ENCODE measurements at places on chromosomes 3 and 15.

- no peak for DNase-seq
Measured at GRCh38 chr15:63069616-63070090, 27.1 kb downstream of the TPM1 start.

DNA sequence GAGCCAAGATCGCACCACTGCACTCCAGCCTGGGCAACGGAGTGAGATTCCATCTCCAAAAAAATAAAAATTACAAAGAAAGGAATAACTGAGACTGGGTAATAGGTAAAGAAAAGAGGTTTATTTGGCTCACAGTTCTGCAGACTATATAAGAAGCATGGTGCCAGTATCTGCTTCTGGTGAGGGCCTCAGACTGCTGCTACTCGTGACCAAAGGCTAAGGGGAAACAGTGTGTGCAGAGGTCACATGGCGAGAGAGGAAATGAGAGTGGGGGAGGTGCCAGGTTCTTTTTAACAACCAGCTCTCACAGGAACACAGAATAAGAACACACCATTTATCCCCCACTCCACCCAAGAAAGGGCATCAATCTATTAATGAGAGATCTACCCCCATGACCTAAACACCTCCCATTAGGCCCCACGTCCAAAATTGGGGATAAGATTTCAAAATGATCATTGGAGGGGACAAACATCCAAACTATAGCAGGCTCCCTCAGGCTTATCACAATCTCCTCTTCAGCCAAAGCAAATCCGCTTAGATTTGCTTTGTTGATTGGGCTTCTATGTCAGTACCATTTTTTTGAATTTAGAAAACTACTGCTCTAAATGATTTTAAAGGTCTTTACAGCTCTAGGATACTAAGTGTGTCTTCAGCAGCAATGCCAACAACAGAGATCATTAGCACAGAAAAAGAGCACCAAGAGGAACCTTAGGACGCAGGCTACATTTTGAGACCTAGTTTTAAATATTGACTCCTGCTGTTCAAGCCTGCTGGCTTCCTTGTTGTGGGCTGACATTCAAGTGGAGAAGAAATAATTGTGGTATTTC, 84.2 kb upstream of the TBL1XR1 start:
- peak; percentile 58 for DNase-seq

DNA sequence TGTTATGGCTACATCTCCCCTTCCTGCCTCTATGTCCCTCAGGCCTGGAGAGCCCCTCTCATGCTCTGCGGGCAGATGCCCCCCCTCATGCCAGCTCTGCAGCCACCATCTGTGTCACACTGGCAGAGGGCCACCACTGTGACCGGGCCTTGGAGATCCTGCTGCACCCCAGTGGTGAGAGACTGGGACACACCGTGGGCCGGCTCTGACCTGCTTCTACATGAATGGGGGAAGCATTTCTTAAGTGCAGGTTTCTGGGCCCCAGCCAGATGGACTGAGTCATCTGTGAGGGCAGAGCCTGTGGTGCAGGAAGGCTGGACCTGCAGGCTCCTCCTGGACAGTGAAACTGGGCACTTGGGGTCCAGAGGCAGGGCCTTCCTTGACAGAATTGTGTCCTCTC, 4.8 kb downstream of the VWA5B2 start:
- no peak for DNase-seq

DNA sequence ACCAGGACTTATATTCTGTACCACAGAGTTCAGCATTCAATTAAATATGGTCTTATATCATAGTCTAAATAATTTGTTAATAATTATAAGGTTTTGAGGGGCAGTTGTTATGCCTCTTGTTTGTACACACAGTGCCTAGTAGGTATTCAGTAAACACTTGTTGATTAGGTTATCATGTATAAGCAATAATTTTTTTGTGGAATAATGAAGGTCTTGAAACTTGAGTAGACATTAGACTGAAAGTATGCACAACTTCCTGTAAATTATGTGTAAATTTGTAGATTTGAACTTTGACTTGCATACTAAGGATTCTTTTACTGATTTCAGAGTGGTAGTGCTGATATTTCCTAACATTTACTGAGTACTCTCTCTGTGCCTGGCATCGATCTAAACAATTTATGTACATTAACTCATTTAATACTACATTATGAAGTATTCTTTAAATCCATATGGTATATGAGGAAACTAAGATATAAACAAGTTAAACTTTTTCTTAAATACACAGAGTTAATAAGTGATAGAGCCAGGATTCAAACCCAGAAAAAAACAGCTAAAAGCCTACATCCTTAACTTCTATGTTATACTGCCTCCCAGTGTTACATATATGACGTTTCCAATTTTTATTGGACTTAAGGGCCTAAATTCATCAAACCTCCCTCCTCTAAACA, 65.1 kb downstream of the GLCE start:
- DNase-seq, result peak; percentile 4

- DNase-seq, result no peak
Measured at GRCh38 chr3:169846458-169847193, 23.1 kb downstream of the LRRC31 start.

DNA sequence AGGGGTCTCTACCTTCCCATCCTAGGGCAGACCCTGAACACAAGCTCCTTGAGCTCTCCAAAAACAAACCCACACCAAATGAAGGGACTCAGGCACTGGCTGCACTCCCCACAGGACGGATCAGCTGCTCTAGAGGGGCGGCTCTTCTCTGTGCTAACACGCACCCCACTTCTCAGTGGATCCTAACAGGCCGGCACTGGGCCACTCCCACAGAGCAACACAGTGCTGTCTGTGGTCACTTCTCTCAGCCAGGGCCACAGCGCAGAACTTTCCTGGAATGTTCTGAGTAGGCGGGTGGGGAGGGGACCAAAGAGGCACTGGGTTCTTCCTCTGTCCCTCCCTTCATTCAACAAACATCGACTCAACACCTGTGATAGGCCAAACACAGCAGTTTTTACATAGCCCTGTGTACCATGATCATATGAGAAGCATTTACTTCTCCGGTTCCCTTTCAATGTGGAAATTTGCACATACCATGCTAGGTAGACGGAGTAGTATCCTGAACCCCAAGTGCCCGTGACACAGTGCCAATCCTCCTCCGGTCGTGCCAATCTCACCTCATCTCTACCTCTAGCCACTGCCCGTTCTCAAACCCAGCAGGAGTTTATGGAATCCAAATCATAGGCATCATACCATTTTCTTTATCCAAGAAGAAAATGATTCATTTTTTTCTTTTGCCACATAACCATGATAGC, 98.1 kb downstream of the LRIG1 start:
- no peak for DNase-seq

DNA sequence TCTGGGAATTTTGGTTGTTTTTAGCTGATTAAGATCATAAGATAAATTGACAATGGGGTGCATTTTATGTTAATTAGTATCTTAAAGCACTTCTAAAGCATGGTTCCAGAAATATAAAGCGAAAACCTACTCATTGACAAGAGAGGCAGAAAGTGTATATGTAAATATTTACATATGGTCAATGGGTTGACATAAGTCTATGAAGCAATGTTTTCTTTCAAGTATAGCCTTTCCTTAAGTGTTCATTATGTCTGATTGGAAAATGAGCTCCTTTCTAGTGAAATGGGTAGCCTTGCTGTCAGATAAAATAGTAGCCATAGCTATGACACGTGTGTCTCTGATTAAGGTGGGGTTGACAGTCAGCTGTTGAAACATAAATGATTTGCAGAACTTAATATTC, 365.2 kb upstream of the AGTR1 start:
- no peak for DNase-seq

DNA sequence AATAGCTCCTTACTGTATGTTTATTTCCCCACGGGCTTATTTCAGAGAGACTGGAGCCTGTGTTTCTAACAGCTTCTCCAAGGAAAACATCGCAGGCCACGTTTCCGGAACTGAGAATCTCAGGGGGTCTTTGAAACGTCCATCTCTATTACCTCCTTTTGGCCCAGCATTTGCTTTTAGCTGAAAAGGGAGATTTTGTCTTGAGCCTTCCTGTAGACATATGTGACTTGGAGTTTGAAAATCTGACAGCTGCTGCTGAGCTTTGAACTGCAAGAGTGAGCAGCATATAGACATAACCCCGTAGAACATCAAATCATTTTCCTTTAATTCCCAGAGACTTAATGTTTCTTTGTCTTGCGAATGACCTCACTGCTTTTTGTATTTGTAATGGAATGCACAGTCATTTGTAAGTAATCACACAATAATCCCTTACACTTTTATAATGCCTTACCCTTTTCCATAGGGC, 54.6 kb downstream of the LPP start:
- no peak for DNase-seq

GRCh38 chr15:60154764-60155325, 150.7 kb downstream of the FOXB1 start:
- DNase-seq, result no peak

- DNase-seq, result no peak
Measured at GRCh38 chr3:53103397-53104296, 26.6 kb downstream of the RFT1 start.

DNA sequence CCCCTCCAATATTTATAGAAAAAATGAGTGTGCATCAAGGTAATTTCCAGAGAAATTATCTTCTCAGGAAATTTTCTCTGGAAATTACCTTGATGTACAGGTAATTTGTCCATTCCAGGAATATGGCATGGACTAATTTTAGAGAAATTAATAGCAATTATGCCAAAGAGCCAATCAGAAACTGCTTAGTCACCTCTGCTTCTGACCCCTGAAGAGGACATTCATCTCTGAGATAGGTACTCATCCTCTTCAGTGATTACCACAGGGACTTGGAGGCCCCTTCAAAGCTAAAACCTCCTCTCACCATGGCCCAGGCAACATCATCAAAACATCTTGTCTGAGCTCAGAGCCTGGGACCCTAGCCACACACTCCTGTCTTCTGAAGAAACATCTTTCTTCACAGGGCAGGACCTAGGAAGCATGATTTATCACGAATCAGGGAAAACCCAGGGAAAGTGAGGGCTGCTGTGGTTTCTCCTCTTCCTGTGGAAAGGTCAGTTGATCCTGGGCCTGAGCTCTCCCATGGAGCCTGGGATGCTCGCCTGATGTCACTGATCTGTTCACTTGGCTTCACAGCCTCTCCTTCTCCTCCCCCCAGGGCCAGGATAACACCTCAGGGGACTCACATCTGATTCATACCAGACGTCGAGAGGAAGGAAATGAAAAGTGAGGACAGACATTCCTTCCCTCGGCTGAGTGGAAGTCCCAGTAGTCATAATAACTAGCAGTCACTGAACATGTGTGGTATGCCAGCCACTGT, 210.5 kb downstream of the DTWD1 start:
- DNase-seq, result no peak

- no peak for DNase-seq
Measured at GRCh38 chr15:78878356-78878755, 5.7 kb downstream of the MORF4L1 start.

GRCh38 chr3:135038186-135038585, 243.1 kb downstream of the EPHB1 start:
- no peak for DNase-seq

DNA sequence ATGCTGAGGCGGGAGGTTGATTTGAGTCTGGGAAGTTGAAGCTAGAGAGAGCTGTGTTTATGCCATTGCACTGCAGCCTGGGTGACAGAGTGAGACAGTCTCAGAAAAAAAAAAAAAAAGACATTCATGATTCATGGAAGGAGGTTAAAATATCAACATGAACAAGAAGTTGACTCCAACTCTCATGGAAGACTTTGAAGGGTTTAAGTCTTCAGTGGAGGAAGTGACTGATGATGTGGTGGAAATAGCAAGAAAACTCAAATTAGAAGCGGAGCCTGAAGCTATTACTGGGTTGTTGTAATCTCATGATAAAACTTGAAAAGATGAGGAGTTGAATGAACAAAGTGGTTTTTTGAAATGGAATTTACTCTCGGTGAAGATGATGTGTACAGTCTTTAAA, 491.8 kb downstream of the SQOR start:
- DNase-seq, result no peak

GRCh38 chr15:26032162-26032846, 169.2 kb upstream of the ATP10A start:
- no peak for DNase-seq

GRCh38 chr3:30035935-30036567, 570.4 kb upstream of the TGFBR2 start:
- DNase-seq, result no peak

DNA sequence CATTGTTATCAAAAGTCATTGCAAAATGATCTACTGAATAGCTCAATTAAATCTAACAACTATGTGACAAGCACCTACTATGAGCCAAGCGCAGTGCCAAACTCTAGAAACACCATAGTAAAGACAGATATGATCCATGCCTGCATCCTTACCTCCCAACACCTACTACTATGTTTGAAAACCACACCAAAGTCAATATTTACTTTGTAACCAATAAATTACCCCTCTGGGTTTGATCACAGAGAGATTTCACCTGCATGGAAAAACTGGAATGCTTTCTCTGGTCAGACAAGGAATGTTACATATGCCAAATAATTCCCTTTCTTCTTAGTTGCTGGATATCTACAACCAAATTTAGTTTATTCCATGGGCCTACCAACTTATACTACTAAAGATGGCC, 422.2 kb downstream of the FHIT start:
- DNase-seq, result no peak

GRCh38 chr3:88879905-88880304, 227.5 kb upstream of the EPHA3 start:
- no peak for DNase-seq

DNA sequence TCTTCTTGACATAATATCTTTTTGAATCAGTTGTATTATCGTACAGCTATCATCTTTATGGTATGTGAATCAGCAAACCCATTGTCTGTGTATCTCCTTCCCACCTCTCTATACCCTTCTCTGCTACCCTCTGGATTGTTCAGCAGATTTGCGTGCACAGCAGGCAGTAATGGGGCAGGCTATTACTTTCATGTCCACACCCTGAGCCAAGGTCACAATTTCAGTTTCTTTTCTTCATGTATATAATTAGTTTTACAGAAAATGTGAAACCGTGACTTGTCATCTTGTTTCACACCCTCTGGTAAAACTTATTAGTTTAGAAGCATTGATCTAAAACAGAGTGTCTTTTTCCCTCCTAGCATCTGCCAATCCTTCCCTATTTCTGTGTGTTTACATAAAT, 770.4 kb upstream of the SEMA6D start:
- no peak for DNase-seq

DNA sequence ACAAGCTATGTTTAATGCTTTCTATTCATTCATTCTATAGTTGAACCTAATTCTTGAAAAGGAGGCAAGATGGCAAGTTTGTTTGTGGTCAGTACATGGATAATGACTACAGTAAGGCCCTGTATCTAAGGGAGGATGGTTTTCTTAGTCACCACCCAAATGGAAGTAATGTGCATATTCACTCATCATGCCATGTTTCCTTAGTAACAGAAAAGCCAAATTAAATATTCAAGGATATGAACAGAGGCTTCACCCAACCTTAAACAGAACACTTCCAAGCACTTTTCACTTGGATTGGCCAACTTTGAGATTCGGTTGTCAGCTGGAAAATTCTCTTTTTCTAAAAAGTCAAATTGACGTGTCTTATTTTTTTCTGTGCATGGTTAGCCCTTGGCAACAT, 805.3 kb upstream of the LMCD1 start:
- DNase-seq, result no peak

DNA sequence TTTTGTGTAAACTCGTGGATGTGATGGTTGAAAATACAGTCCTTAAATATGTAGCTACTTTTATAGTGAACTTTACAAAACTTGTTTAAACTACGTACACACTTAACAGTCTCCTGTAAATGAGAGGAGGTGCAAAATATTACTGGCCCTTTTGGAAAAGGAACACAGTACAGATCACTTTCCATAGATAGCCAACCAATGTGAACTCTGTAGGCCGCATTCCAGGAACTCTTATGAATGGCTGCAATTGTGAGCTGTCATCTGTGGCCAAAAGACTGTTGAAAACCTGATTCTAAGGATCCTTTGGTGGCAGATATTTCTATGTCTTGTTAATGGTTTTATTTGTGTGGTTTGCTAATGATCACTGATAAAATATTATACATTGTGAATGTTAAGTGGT, 6.2 kb downstream of the TSC22D2 start:
- no peak for DNase-seq

GRCh38 chr3:47573190-47574172, 5.2 kb downstream of the CSPG5 start:
- DNase-seq, result no peak

Data from HL-60 (cell line).